ENCODE measurements at places on chromosomes 12 and 14.

GRCh38 chr12:41967668-41968500, 176.8 kb downstream of the GXYLT1 start:
- no peak for DNase-seq

- DNase-seq: no peak
These were observed 122.8 kb upstream of the SOX5 start for GRCh38 chr12:24072302-24072701.

- DNase-seq: no peak
These were observed 2.2 kb downstream of the OTX2 start for GRCh38 chr14:56808110-56808382.

DNA sequence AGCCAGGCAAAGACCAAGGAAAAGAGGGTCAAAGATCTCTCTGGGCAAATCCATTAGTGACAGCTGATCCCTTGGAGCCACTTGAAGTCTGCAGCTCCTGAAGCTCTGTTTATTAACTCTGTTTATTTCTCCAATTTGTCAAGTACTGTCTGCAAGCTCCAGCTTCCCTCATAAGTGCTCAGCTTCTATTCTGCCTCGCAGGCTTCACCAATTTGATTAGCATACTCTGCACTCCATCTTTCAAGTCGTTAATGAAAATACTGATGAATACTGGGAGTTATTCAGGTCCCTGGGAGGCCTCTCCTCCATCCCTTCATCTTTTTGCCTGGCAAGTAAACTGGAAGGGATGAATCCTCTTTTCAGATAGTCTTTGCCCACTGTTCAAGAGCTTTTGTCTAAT, 54.3 kb downstream of the TTC9 start:
- DNase-seq: no peak

GRCh38 chr12:54974279-54974678, 10.3 kb downstream of the TESPA1 start:
- DNase-seq: no peak
